ENCODE measurements at places on chromosomes 16 and 17. TPM values are rescaled to one million over a fixed set of nuclear protein-coding genes. Genes with fewer than 3 reads are reported as not detected.

Gene FBXO39
- 0.06 TPM for total RNA-seq

Gene CCDC200
- total RNA-seq: not detected

Gene AHSP
- not detected for total RNA-seq

Gene NCOR1
- total RNA-seq: 35.7 TPM

Gene ANKRD40
- total RNA-seq: 34.6 TPM

Gene PLCG2
- total RNA-seq: 3.2 TPM

Gene LGALS9
- total RNA-seq: 10.8 TPM

GRCh38 chr16:5604770-5605169 lies 507.2 kb upstream of the EEF2KMT start:
- DNase-seq: peak; percentile 15

- DNase-seq: no peak
Measured at GRCh38 chr17:69401251-69401650, 13.2 kb upstream of the MAP2K6 start.

GRCh38 chr17:50923611-50924010 lies 57.5 kb upstream of the TOB1 start:
- DNase-seq: no peak

- no peak for DNase-seq
Measured at GRCh38 chr16:85057212-85057889, 29.8 kb downstream of the KIAA0513 start.

DNA sequence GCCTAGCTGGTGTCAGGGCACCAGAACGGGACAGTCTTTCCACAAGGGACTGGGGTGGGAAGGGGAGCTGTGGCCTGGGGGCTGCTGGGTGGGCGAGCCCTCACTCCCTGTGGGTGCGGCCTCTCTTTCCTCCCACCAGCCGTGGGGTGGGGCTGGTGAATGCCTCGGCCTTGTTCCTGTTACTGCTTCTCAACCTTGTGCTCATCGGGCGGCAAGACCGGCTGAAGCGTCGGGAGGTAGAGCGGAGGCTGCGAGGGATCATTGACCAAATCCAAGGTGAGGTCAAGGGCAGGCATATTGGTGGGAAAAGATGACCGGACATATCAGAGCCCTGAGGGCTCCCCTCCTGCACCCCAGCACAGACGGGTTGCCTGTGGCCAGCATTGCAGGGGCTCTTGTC lies 29.2 kb downstream of the CASKIN2 start:
- DNase-seq: no peak

- DNase-seq: no peak
Measured at GRCh38 chr17:35923609-35924114, 6.9 kb downstream of the RDM1 start.

Data from H4 (cell line).